Endodermal cell (in vitro differentiated cells): ENCODE measurements at places on chromosomes 4 and X. TPM values are rescaled to one million over a fixed set of nuclear protein-coding genes. Genes with fewer than 3 reads are reported as not detected.
A peak's percentile ranks its signal among the peaks of the same experiment; 100 is the strongest.

GRCh38 chrX:74492720-74493201 lies 71.5 kb downstream of the SLC16A2 start:
- DNase-seq, result peak; percentile 85

DNA sequence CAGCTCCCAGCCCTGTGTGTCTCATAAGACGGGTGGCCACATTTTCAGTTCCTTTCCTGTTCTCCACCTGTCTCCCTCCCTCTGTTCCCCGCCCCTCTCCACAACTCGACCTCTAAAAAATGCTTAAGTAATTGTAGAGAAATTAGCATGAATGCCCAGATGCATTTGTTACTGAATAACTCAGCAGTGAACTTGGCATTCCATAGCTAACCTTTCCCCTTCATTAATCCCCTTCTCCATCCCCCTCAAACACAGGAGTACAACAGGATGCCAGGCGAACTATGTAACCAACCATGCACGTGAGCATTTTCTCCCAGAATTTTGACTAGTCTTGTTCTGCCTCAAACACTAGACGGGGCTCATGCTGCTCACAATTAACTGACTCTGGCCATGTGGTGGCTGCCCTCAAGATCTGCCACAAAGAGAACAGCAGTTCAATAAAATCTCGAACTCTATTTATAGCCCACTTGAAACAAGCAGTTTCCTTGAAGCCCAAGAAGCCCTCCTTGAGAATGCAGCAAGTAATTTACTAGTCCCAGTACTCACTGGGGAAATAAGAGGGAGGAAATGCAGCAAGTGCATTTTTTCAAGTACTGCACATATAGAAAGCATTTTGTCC lies 351.2 kb downstream of the ARHGAP24 start:
- DNase-seq, result peak; percentile 71

- no peak for DNase-seq
Measured at GRCh38 chr4:122688529-122689140, 43.9 kb upstream of the BBS12 start.

GRCh38 chrX:136476501-136476900 lies 11.2 kb upstream of the BRS3 start:
- no peak for DNase-seq

GRCh38 chrX:46588263-46588662 lies 14.7 kb downstream of the CHST7 start:
- peak; percentile 60 for DNase-seq

DNA sequence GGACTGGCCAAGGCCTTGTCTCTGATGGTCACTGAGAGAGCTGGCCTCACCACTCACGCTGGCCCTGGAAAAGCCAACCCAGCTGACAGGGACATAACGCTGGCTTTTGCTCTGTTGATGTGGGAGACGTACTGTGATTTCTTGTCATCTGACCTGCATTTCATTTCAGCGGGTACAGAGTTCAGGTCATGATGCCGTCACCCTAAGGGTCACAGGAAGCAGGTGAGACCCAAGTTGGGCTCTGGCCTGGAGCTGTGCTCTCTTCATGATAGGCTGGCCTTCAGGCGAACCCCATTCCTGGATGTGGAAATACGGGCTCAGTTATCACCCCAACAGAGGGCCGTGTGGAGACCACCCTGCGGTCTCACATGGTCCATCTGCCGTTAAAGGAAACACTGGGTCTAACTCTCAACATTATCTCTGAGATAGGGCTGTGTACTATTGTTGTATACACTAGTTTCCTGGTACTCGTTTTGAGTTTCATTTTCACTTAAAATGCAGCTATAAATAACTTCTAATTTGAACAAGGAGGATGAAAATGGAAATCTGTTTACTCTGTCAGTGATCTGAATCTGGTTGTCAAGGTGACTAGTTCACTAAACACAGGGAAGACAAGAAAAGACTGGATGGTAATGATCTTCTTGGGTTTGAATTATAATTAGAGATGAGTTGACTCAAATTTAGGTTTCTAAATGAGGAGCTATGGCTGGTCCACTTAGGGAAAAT lies 89.1 kb downstream of the TBC1D9 start:
- no peak for DNase-seq

DNA sequence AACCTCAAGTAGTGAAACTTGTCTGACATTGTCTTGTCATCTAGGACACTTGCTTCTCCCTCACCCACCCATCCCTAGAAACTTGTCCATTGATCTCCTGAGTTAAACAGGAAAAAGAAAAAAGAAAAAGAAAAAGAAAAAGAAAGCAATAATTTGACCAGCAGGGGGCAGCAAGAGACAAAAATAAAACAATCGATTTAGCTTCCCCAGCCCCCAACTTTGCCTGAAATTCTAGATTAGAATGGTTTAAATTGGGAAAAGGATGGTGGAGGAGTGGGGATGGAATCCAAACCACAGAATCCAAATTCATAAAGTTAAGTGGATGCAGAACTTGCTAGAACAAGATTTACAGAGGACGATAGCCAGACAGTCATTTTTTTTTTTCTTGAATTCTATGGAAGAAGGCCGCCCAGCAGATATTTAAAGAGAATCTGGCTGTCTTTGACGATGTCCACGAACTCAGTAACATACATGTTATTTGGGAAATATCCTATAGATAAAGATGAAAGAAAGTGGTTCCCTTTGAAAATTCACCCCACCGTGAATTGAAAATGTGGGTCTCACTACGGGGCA lies 282.9 kb downstream of the USP46 start:
- no peak for DNase-seq

DNA sequence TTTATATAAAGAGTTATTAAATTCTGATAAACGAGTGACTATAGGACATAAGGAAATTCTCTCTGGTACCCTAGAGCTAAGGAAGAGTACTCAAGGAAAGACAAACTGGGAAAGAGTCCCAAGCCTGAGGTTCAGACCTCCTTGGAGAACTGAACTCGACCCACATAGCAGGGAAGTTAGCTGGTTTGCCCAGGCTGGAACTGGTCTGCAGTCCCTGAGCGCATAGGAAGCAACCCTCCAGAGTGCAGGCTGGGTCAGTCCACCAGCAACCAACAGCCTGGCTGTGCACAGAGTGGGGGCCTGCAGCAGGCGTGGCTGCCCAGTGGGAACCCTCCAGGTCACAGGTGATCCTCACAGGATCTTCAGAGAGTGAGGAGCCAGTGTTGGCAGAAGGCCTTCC lies 114.1 kb downstream of the SOWAHB start:
- no peak for DNase-seq

GRCh38 chr4:86223472-86223871 lies 136.4 kb downstream of the MAPK10 start:
- DNase-seq, result peak; percentile 90

DNA sequence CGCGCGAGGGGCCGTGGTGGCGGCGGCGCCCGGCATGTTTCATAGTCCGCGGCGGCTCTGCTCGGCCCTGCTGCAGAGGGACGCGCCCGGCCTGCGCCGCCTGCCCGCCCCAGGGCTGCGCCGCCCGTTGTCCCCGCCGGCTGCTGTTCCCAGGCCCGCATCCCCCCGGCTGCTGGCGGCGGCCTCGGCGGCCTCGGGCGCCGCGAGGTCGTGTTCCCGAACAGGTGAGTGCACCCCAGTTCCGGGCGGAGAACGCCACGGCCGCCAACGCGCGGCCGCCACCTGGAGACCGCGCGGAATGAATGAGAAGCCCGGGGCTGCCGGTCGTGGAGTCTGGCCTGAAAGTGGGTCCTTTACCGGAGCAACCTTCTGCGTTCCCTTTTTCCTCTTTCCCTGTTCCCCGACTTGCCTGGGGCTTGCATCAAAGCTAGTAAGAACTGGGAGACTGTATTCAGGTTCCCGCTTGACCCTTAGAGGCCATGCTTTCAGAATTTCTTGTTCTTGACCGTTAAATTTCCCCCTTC lies 429 bp downstream of the NOCT start:
- peak; percentile 73 for DNase-seq

DNA sequence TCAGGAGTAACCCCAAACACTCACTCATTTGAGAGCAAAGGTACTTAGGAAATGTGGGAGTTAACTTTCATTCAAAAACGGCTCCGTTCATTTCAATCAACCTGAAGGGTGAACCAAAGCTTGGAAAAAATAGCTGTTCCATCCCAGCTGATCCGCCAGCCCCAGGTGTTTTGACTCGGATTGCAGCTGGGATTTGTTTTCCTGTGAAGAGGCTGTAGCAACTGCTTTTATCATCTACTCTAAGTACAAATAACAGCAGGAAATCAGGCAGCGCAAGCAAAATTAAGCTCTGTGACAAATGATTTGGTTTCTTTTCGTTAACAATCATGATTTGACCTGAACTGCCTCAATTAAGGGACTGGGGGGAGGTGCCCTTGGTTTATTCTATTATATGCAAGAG lies 154.7 kb downstream of the BEND2 start:
- DNase-seq, result no peak

DNA sequence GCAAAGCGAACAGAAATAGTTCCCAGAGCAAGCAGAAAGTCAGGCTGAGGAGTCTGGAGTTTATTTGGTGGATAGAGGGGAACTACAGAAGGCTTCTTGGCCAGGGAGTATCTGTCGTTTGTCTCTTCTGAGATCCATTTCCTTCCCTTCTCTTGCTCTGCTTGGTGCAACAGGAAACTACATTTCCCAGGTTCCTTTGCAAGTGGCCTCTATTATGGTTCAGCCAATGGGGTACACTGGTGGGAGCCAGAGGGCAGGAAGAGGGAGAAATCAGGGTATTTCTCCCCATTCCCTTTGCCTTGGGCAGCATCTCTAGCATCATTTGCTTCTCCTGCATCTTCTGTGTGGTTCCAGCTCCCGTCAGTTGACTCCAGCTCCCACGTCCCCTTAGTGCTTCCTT lies 142.1 kb downstream of the BCOR start:
- DNase-seq, result peak; percentile 70

GRCh38 chr4:4269331-4269731 lies 20.6 kb downstream of the LYAR start:
- no peak for DNase-seq

DNA sequence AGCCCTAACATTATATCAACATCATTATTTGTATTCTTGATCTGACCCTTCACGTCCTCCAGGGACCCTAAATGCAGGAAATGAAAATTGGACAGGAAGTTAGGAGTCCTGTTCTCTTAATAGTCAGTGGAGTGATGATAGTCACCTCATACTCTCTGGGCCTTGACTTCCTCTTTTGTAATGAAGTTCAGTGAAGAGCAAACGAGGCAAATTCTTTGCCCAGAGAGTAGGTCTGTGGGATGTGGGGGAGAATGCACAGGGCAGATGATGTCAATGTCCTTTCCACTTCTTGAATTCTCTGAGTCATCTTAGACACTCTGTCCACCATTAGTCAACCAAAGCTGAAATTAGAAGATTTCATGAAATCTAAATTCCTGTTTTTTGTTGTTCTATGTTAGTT lies 17.1 kb upstream of the GPRIN3 start:
- DNase-seq, result no peak

DNA sequence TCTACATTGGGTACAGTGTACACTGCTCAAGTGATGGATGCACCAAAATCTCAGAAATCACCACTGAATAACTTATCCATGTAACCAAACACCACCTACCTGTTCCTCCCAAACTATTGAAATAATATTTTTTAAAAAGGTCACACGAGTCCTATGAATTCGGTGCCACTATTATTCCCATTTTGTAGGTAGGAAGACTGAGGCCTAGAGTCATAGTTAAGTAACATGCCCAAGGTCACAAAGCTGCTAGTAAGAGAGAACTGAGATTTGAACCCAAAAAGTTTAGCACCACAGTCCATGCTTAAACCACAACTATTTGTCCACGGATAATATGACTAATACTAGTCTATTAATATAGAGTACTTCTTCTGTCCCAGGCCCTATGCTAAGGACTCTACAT lies 2.7 kb downstream of the ARHGEF6 start:
- no peak for DNase-seq

DNA sequence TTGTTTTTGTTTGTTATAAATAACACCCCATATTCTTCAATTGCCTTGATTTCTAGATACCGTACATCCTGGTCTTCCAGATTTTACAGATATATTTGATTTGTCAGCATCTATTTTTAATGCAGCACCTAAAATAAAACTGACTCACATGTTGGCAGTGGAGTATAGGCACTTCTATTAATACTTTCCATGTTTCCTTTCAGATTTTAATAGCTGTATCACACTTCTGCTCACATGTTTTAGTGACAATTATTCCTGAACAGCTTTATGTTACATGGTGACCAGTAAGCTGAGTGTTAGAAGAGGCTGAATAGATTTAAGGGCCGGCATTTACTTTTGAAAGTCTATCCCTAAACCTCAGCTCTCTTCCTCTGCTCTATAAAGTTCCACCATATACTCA lies 46.1 kb downstream of the C4orf46 start:
- DNase-seq, result no peak

Gene PNMA3
- total RNA-seq, result 4.1 to 7.4 TPM (median 6.2 TPM) in 3 replicates

Gene DRD5
- not detected in 3 replicates for total RNA-seq

Gene PRRG3
- 4.8 and 5.5 TPM in 2 replicates for total RNA-seq

Gene PWWP3B
- total RNA-seq, result 0.81 and 0.93 TPM in 2 replicates

Gene ARHGAP24
- 47.5 and 66.8 TPM in 2 replicates for total RNA-seq

Gene UGT2B10
- not detected in 3 replicates for total RNA-seq

Gene TAF1
- total RNA-seq, result 34.9 to 44.9 TPM (median 41.0 TPM) in 3 replicates

Gene AMOT
- 59.8 and 68.9 TPM in 2 replicates for total RNA-seq

Gene MAGEB1
- total RNA-seq, result 0.18 TPM in 1 of 3 replicates, not detected in the others

Gene MAOB
- total RNA-seq, result 0.46 and 0.63 TPM in 2 replicates

Gene DGKK
- total RNA-seq, result 0.59 to 3.5 TPM (median 3.0 TPM) in 3 replicates

Gene FAM47A
- not detected in 2 replicates for total RNA-seq

Gene CTAG1A
- not detected in 2 replicates for total RNA-seq

Gene TGIF2LX
- not detected in 3 replicates for total RNA-seq

Gene DMD
- total RNA-seq, result 15.8 to 23.4 TPM (median 19.6 TPM) in 3 replicates

Gene FRMPD4
- 0.05 to 0.09 TPM in 2 of 3 replicates, not detected in the other for total RNA-seq
